Right ventricle myocardium inferior (tissue), 1 donor: ENCODE measurements at places on chromosomes 2 and 18. TPM values are rescaled to one million over a fixed set of nuclear protein-coding genes. Genes with fewer than 3 reads are reported as not detected.

Gene CD226
- 0.95 TPM for total RNA-seq

Gene MYOM1
- 611 TPM for total RNA-seq

Gene CFAP65
- total RNA-seq: not detected

Gene RBKS
- 4.0 TPM for total RNA-seq

Gene VWA3B
- 0.38 TPM for total RNA-seq

Gene APLF
- 3.8 TPM for total RNA-seq

Gene DOK6
- total RNA-seq: 6.3 TPM

Gene MYO5B
- 0.89 TPM for total RNA-seq

Gene TFPI
- total RNA-seq: 33.6 TPM

Gene EML4
- total RNA-seq: 5.6 TPM

Gene DSG4
- total RNA-seq: not detected

Gene FAM124B
- total RNA-seq: 1.9 TPM
